ENCODE measurements at places on chromosomes 2 and 18.

- DNase-seq = no peak
These were observed 54.8 kb downstream of the RTP5 start for GRCh38 chr2:241924069-241924908.

DNA sequence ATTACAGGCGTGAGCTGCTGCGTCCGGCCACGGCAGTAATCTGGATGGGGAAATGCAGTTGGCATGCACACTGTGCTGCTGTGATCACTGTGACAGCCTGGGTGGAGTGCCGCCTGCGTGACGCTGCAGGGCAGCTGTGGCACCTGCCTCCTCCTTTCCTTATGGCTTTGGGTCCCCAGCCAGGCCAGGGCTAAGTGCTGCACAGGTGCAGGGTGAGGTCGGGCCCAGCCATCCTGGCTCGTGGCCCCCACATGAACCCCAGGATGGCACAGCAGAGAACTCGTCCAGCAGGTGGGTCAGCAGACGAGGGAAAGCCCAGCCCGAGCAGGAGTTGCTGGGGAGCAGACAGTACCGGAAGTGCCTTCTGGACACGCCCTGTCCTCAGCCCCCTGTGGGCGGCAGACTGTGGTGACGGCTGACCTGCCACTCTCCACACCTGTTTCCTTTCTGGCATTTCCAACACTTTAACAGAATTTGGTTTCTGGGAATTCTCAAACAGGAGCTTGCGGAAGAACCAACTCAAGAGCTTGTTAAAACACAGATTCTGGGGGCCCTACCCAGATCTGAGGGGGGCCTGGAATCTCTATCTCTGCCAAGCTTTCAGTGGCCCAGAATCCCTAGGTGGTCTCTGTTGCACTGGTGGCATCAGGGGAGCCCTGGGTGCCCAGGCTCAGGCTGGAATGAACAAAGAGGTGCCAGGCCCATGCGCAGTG, 16.9 kb downstream of the HS1BP3 start:
- DNase-seq = no peak

DNA sequence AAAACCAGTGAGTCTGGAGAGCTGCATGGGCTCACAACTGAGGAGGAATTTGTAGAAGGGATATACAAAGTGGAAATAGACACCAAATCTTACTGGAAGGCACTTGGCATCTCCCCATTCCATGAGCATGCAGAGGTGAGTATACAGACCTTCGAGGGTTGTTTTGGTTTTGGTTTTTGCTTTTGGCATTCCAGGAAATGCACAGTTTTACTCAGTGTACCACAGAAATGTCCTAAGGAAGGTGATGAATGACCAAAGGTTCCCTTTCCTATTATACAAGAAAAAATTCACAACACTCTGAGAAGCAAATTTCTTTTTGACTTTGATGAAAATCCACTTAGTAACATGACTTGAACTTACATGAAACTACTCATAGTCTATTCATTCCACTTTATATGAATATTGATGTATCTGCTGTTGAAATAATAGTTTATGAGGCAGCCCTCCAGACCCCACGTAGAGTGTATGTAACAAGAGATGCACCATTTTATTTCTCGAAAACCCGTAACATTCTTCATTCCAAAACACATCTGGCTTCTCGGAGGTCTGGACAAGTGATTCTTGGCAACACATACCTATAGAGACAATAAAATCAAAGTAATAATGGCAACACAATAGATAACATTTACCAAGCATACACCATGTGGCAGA, 3.6 kb downstream of the TTR start:
- no peak for DNase-seq

DNA sequence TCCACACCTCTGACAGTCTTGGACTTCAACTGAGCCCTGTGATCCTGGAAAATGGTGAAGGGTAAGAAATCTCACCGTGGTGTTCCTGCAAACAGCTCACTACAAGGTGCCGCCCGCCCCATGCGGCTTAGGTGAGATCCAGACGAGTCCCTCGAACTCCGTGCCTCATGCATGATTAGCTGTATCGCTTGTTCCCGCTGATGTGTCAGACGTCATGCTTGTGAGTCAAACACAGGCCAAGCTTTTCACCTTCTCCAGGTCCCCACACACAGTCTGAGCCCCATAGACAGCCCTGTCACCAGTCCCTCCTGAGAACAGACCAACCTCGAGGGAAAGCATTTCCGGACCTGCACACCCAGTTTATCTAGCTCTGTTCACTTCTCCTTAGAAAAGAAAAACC, 740.5 kb downstream of the GALR1 start:
- DNase-seq = no peak

DNA sequence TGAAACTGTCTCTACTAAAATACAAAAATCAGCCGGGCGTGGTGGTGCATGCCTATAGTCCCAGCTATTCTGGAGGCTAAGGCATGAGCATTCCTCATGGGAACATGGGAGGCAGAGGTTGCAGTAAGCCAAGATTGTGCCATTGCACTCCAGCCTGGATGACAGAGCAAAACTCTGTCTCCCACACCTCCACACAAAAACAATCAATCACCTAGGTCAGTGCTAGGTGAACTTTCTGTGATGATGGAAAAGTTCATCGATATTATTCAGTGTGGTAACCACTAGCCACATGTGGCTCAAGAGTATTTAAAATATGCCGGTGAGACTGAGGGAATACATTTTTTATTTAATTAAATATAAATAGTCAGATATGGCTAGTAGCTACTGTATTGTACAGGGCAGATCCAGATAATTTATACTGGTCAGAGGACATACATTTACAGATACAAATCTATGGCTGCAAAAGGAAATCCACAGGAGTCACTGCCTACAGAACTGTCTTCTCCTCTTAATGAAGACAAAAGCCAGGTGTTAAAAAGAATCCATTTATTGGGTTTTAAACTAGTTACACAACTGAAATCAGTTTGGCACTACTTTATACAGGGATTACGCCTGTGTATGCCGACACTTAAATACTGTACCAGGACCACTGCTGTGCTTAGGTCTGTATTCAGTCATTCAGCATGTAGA, 3.9 kb upstream of the GPR75 start:
- no peak for DNase-seq

DNA sequence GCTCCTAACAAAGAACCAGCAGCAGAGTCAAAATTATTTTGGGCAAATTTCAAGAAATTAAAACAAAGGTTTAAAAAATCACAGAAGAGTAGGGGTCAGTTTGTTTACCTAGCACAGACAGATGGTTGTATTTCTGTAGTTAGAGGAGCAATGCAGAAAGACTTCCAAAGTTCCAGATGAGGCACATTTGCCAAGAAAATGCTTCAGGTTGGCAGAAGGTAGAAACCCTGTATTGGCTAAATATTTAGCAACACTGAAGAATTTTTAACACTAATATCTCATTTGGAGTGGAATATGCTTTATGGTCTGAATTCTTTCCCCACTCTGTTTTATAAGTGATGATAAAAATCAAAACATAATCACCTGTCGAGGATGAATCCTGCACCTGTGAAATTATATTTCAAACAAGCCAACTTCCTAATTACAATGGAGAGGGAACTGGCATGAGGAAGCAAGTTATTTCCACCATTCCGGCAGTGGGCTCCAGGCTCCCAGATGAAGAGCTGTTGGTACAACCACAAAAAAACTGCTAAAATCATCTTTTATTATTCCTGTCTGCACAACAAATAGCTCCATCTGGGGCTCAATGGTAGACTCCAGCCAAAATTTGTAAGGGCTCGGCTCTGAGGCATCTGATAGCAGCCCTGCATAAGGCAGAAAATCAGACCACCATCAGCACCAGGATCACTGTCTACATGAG, 286.5 kb upstream of the REV1 start:
- no peak for DNase-seq

Data from ELR (cell line).